T-helper 2 cell (primary cell): ENCODE measurements at places on chromosomes 4 and X.

- no peak for DNase-seq
Measured at GRCh38 chrX:15864023-15864422, 9.4 kb upstream of the AP1S2 start.

DNA sequence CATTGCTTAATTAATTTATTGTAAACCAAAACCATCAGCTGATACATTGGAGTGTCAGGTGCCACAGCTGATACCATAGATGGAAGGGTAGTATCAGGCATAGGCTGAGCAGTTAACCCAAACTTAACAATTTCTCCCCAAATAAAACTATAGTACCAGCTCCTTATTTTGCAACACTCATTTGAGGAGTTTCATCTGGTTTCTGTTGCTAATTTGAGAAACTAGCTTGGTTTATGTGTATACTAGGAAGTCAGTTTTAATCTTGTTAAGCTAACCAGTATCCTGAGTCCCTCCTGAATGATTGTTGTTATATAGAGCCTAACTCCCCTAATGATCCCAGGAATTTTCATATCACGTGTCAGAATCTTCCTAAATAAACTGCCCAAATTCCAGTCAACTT is 12.7 kb downstream of the DCAF16 start:
- DNase-seq: no peak

DNA sequence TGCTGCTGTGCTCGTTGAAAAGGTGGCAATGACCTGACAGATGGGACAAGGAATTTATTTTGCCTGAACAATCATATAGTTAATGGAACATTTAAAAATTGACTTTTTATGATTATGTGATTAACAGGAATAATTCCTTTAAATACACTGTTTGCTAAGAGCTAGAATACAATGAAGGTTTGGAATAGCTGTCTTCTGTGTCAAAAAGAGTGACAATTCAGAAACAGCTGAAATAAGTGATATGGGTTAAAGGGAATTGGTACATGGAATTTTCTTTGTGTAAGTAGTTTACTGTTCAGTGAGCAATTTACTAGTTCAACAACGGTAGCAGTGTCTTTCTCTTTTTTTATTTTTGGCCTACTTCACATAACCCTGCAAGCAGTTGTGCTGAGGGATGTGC is 1083.5 kb upstream of the GRID2 start:
- DNase-seq: no peak

DNA sequence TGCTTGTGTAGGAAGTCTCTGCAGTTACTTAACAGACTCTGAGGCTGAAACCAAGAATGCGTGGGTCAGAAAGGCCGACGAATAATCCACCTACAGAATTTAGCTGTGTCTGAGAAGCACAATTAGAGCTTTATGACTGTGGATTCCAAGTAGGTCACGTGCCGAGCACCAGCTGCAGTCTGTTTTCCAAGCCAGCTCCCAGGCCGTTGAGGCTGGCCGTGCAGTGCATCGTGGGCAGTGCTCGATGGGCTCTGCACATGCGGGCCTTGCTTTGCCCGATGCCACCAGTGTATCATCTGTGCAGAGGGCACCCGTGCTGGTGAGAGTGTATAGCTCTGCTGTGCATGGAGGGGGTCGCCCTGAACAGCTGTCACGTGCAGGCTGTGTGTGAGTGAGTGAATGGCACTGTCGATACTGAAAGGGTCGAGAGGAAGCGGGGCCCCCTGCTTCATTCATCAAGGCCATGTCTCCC is 67.5 kb upstream of the CLDN34 start:
- DNase-seq: no peak

- no peak for DNase-seq
Measured at GRCh38 chrX:19057856-19058255, 64.4 kb downstream of the ADGRG2 start.

GRCh38 chrX:66684196-66684595 is 45.3 kb upstream of the EDA2R start:
- DNase-seq: no peak

GRCh38 chr4:81460191-81460701 is 11.5 kb downstream of the RASGEF1B start:
- no peak for DNase-seq

GRCh38 chrX:40849906-40850823 is 114.8 kb upstream of the MED14 start:
- DNase-seq: no peak

- DNase-seq: no peak
Measured at GRCh38 chr4:31362756-31363155, 642.6 kb downstream of the PCDH7 start.

DNA sequence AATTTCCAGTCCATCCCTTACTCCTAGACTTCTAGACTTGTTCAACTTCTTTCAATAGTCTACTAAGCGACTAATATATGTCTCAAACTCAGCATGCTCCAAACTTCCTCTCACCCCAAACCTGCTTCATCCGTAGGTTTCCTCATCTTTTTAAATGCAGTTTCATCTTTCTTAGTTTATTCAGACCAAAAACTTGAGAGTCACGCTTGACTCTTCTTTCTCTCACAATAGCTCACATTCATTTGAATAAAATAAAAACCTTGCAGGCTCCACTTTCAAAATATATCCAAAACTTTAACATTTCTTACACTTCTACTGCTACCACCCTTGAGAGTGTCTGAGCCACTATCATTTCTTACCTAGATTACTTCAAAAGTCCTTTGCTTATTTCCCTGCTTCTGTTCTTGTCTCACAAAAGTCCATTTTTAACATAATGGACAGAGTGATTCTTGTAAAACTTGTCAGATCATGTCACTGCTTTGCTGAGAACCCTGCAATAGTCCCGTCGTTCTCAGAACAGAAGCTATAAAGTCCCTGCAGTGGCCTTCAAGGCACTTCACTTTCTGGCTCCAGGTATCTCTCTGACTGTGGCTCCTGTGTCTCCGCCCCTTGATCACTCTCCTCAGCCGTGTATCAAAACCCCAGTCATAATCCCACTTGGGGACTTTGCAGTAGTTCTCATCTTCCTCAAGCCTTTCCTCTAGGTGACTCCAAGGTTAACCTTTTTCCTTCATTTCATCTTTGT is 167.6 kb downstream of the ARHGAP24 start:
- DNase-seq: no peak

- no peak for DNase-seq
Measured at GRCh38 chr4:120591038-120591437, 331.5 kb downstream of the PRDM5 start.

GRCh38 chrX:64206556-64207162 is 1.2 kb upstream of the AMER1 start:
- DNase-seq: no peak

- no peak for DNase-seq
Measured at GRCh38 chr4:183347146-183347545, 24.9 kb upstream of the CLDN24 start.

DNA sequence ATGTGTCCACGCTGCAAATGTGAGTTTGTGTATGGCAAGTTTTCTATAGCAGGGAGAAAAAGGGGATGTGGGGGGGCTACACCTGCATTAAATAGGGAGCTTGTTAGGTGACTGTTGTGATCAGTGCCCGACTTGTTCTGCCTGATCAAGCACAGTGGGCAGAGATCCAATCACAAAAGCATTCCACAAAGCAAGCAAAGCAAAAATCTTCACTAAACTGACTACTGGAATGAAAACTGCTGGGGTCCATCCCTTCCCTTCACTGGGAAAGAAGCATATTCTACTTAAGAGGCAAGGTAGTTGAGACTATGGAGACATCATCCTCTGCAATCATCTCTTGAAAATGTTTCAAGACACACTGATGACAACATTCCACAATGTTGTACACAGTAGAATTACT is 5.2 kb downstream of the IRS4 start:
- DNase-seq: no peak

GRCh38 chr4:8701126-8702019 is 108.8 kb downstream of the CPZ start:
- DNase-seq: no peak

DNA sequence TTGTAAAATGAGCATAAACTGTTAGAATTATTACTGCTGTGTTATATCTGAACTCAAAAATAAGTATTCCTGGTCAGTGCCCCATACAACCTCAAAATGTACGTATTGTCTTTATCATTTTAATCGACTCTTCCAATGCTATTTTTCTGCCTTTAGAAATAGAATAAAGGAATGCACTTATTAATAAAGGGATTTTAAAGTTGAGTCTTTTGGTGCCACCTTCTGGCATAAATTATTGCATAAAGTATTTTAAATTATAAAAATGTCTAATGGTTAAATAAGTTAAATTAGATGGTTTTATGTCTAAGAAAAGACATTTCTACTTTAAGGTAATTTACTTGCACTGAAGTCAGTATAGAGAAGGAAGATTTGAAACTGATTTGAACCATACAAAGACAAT is 424.0 kb upstream of the NDST4 start:
- DNase-seq: no peak

- DNase-seq: no peak
Measured at GRCh38 chr4:70531981-70532380, 13.6 kb downstream of the AMTN start.

- DNase-seq: no peak
Measured at GRCh38 chrX:135437867-135438733, 16.4 kb downstream of the SMIM10L2A start.

DNA sequence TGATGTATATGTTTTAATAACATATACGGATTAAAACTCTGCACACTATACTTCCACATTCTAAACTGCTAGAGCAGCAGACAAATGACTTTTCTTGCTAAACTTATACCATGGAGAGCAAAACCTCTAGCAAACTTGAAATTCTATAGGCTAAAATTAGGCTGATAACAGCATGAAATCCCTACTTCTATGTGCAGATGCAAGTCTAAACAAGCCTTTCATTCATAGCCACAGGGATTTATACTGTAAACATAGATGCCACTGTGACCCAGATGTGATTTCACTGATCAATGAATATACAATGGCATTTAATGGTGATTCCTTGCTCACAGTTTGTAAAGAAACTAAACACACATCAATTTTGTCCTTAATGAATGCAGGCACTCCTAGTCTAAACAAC is 151.0 kb downstream of the ANTXR2 start:
- no peak for DNase-seq

DNA sequence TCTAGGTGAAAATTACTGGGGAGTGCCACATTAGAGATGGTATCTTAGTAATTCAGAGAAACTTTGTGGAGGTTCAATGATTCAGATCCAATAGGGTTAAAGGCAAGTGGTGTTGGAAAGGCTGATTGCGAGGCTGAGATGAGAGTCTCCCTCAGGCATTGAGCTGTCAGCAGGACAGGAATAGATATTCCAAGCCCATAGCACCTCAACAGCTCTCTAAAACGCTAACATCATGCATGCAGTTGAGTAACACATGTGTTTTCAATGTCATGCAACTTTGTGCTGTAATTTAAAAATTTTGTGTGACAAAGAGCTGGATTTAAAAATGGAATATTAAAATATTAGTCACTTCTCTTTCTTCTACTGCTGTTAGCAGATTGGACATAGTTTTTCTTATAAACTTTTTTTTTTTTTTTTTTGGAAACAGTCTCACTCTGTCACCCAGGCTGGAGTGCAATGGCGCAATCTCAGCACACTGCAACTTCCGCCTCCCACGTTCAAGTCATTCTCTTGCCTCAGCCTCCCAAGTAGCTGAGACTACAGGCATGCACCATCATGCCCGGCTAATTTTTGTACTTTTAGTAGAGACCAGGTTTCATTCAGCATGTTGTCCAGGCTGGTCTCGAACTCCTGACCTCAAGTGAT is 173.5 kb upstream of the C1QTNF7 start:
- DNase-seq: no peak

- no peak for DNase-seq
Measured at GRCh38 chr4:108146336-108146735, 22.4 kb downstream of the LEF1 start.

GRCh38 chr4:87589531-87589930 is 18.8 kb upstream of the DSPP start:
- no peak for DNase-seq

- no peak for DNase-seq
Measured at GRCh38 chrX:42619068-42619467, 158.9 kb downstream of the PPP1R2C start.

- DNase-seq: no peak
Measured at GRCh38 chrX:24979081-24979480, 36.7 kb downstream of the ARX start.

DNA sequence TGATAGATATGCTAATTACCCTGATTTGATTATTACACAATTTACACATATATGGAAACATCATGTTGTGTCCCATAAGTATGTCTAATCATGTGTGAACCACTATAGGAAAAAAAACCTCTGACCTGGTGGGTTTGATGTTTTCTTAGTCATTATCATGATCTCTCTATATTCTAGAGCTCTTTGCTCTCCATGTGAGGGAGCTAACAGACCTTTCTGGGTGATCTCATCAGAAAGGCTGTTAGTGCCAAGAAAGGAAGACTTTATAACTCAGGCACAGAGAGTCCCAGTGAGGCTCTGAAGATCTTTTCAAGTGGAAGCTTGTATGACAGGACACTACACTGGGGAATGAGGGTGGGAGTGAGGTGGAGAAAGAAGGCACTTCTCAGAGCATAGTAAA is 527.7 kb upstream of the MAGEB2 start:
- DNase-seq: no peak

DNA sequence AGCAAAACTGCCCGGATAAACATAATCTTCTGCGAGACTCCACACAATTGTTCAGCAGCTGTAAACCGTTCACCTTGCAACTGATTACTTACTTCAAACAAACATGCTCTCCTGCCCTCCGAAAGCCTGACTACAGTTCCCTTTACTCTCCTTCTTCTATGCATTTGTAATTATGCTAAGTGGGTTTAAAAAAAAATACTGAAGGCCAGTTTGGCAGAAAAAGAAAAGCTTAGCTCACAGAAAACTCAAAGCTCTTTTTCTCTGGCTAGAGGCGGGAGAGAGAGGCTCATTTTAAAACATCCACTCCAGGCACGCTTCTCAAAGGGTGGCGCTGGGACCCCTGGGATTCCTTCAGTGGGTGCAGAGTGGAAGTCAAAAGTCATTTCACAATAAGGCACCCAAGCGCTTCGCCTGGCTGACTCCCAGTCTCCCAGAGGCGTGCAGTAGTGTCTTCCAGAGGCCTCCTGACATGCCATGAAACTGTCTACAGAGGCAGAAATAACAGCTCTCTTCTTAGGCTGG is 1.9 kb downstream of the DHRSX start:
- DNase-seq: no peak

- no peak for DNase-seq
Measured at GRCh38 chr4:112147697-112148096, 2.4 kb downstream of the FAM241A start.

DNA sequence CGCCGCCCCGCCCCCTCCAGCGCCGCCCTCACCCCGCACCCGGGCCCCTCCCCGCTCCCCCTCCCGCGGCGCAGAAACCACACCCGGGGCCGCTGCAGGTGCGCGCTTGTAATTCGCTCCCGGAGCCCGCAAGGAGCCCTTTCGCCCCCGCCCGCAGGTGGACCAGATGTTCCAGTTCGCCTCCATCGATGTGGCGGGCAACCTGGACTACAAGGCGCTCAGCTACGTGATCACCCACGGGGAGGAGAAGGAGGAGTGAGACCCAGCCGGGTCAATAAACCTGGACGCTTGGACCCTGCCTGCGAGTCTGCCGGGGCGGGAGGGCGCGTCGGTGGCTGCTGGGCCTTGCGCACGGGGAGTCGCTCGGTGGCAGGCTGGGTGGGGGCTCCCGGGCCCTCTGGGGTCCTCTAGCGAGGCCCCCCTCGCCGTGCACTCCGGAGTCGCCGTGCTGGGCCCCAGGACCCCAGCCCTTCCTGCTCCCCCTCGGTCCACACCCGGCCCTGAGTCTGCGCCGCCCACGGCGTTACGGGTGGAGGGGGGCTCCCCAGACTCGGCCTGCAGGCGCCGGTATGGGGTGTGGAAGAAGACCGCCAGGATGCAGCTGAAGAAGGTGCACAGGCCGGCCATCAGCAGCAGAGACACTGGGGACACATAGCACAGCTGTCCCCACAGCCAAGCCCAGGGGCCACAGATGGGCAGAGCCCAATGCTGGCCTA is 7.1 kb downstream of the SLC49A3 start:
- peak; percentile 32 for DNase-seq

- no peak for DNase-seq
Measured at GRCh38 chr4:52904421-52904820, 42.3 kb downstream of the RASL11B start.
